ENCODE measurements at places on chromosomes 4 and X.

DNA sequence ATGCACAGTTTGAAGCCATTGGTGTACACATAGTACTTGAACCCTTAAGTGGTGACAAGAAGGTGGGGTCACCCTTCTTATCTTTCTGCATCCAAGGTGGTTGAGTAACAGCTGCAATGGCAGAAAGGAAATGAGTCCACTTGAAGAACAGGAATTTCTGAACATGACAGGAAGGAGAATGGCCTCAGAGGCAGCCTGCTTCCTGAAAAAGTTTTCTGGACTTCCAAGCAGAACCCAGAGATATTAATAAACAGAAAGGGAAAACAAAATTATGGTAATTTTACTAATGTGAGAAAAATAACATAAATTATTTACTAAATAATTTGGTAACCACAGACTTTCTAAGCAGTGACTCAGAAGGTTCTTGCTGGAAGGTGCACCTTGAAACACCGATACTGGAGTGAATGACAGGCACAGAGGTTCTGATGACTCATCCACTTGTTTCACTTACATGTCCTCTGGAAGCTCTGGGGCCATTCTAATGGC, 119.9 kb upstream of the HS3ST1 start:
- H3K27ac ChIP-seq, result no peak overlapping the region
- H3K4me3 ChIP-seq, result no peak overlapping the region
- H3K36me3 ChIP-seq, result peaks cover 2% of the 10 kb centered on the region
- no peak for DNase-seq
- H3K4me1 ChIP-seq, result peaks cover 6% of the 10 kb centered on the region
- H3K27me3 ChIP-seq, result no peaks in the 10 kb centered on the region

- H3K4me3 ChIP-seq, result no peak overlapping the region
- H3K36me3 ChIP-seq, result no peaks in the 10 kb centered on the region
- no peak overlapping the region for H3K27ac ChIP-seq
- H3K4me1 ChIP-seq, result peaks cover 49% of the 10 kb centered on the region
Observed at GRCh38 chrX:17075004-17075403, 128.5 kb downstream of the REPS2 start.

DNA sequence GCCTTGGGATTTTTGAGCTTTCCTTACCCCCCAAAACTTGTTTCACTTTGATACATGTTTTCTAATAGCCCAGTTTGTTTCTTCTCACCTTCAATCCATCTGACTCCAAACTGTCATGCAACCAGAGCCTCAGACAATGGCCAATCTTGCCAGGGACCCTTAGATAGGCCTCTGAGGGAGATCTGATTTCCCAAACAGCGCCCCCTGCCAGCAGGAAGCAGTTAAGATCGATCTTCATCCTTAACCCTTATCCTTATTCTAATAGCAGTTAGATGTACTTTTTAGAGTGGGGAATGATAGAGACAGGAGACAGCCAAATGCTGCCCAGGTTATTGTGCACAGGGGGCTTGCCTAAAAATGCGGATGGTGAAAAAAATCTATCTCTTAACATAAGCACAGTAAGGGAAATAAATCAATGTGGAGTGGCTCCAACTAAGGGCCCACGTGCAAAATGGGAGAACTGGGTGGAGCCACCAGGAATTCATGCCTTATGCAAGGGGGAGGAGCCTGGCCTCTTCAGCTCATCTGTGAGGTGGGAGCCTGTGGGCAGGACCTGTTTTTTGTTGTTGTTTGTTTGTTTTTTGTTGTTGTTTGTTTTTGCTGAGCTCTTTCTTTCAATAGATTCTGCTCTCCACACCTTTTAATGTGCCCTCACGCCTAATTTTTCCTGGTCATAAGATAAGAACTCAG, 833.6 kb upstream of the AGA start:
- no peaks in the 10 kb centered on the region for H3K27me3 ChIP-seq
- no peak overlapping the region for H3K4me3 ChIP-seq
- H3K4me1 ChIP-seq, result peaks cover 28% of the 10 kb centered on the region
- peaks cover 1% of the 10 kb centered on the region for H3K36me3 ChIP-seq
- no peak overlapping the region for H3K27ac ChIP-seq
- DNase-seq, result no peak

- DNase-seq, result no peak
- peaks cover 5% of the 10 kb centered on the region for H3K4me1 ChIP-seq
Observed at GRCh38 chr4:56326363-56326762, 60.9 kb downstream of the AASDH start.

DNA sequence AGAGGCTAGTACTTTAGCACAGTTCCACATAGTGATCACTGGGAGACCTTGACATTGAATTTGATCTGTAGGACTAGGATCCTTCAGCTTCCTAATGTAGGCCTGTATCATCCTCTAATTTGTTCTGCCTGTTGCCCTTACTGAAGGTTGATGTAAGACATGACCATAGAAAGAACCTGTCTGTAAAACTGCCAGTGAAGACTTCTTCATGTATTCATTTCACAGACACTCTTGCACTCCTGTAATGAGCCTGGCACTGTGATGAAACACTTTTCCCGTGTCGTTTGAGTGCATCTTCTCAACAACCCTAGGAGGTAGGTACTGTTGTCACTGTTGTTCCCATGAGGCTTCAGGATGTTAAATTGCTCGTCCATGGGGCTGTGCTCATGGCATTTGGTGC, 14.7 kb downstream of the RAB9A start:
- no peaks in the 10 kb centered on the region for H3K27me3 ChIP-seq
- DNase-seq, result no peak
- no peak overlapping the region for H3K27ac ChIP-seq
- peaks cover 6% of the 10 kb centered on the region for H3K36me3 ChIP-seq

DNA sequence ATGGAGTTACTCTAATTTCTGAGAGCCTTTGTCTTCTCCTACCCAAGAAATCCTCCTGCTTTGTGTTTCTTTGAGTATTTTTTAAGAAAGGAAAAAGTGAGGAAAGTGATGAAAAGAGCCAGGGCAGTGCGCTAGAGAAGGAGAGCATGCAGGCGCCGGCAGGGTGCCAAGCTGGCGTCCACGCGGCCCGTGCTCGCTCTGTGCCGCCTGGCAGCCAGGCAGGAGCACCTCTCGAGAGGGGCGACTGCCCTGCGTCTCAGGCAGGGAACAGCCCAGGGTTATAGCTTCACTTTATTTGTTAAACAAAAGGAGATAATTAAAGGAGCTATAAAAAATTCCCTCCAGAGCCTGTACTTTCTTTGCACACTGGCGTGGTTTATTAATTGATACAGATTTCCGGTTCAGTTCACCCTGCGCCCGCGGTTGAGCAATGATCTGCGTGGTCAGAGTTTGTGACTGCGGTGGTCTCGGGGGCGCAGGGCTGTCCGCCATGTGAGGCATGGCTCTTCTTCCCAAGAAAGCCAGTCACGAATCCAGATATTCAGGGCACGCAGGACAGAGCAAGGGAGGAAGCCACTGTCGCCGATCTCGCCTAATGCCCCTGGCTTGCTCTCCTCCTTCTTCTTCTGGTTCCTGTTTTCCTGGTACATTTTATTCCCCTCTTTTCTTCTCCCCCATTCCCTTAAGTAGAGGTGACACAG, 110.8 kb upstream of the PAQR3 start:
- DNase-seq, result no peak
- peaks cover 6% of the 10 kb centered on the region for H3K4me1 ChIP-seq
- peaks cover 7% of the 10 kb centered on the region for H3K27me3 ChIP-seq
- H3K36me3 ChIP-seq, result no peaks in the 10 kb centered on the region
- H3K27ac ChIP-seq, result no peak overlapping the region

DNA sequence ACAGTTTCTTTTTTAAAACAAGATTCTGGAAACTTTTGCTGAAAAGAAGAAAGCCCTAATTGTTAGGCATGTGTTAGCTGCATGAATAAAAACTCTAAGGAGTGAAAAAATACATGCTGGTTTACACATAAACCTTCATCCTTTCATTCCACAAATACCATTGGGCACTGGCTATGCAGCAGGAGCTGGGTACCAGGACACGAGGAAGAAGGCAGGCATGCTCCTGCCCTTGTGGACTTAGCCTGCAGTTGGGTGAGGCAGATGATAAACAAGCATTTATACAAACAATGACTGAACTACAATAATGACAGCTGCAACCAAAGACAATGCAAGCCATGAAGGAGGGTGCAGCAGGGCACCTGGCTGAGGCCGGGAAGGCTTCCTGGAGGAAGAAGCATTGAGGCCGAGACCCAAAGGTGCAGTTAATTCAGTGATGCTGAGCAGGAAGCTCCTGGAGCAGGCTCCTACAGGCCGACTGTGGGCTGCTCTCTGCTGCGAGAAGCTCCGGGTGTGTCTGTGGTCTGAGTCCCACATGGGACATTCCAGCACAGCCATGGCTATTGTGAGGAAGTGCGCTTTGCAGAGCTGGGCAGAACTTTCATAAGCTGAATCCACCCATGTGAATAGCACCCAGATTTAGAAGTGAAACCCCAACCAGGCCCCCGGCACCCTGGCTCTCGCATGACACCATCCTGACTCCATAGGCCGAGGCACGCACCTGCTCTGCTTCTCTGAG, 44.0 kb upstream of the MXD4 start:
- H3K27me3 ChIP-seq, result peaks cover 2% of the 10 kb centered on the region
- no peak overlapping the region for H3K4me3 ChIP-seq
- no peaks in the 10 kb centered on the region for H3K36me3 ChIP-seq
- no peaks in the 10 kb centered on the region for H3K4me1 ChIP-seq
- no peak overlapping the region for H3K27ac ChIP-seq

- H3K27me3 ChIP-seq, result no peaks in the 10 kb centered on the region
- no peak for DNase-seq
- no peak overlapping the region for H3K27ac ChIP-seq
- no peak overlapping the region for H3K4me3 ChIP-seq
- no peaks in the 10 kb centered on the region for H3K4me1 ChIP-seq
- H3K36me3 ChIP-seq, result no peaks in the 10 kb centered on the region
Observed at GRCh38 chr4:178448372-178449035, 1006.3 kb upstream of the AGA start.

GRCh38 chr4:11407551-11407950, 21.1 kb downstream of the HS3ST1 start:
- peaks cover 5% of the 10 kb centered on the region for H3K4me1 ChIP-seq
- H3K27me3 ChIP-seq, result no peaks in the 10 kb centered on the region
- no peak for DNase-seq
- no peaks in the 10 kb centered on the region for H3K36me3 ChIP-seq

- no peak for DNase-seq
- peaks cover 6% of the 10 kb centered on the region for H3K4me1 ChIP-seq
- H3K36me3 ChIP-seq, result no peaks in the 10 kb centered on the region
- no peaks in the 10 kb centered on the region for H3K27me3 ChIP-seq
Observed at GRCh38 chr4:118417325-118417724, 64.5 kb upstream of the PRSS12 start.

DNA sequence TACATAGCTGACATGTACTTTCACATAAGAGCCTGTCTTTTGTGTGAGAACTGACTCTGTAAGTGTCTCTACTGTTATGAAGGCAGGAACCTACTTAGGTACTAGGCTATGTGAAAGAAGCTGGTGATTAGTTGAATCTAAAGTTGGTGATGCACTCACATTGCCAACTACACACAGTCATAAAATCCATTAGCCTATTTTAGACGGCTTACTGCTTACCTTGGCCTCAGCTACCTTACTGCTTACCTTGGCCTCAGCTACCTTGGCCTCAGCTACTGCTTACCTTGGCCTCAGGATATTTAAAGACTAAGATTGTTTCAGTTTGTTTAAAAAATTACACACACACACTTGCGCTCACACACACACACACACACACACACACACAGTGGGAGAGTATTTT, 549.7 kb downstream of the IL1RAPL1 start:
- DNase-seq, result no peak
- H3K27me3 ChIP-seq, result no peaks in the 10 kb centered on the region
- no peak overlapping the region for H3K27ac ChIP-seq
- H3K36me3 ChIP-seq, result no peaks in the 10 kb centered on the region
- H3K4me3 ChIP-seq, result no peak overlapping the region
- no peaks in the 10 kb centered on the region for H3K4me1 ChIP-seq

- H3K4me1 ChIP-seq, result peaks cover 16% of the 10 kb centered on the region
- no peak overlapping the region for H3K27ac ChIP-seq
- H3K36me3 ChIP-seq, result no peaks in the 10 kb centered on the region
- DNase-seq, result no peak
- no peaks in the 10 kb centered on the region for H3K27me3 ChIP-seq
- H3K4me3 ChIP-seq, result no peak overlapping the region
Observed at GRCh38 chr4:152310257-152310656, 225.6 kb downstream of the FBXW7 start.

GRCh38 chr4:15996773-15997172, 33.8 kb upstream of the FGFBP2 start:
- peaks cover 2% of the 10 kb centered on the region for H3K4me1 ChIP-seq
- H3K27ac ChIP-seq, result no peak overlapping the region
- H3K27me3 ChIP-seq, result no peaks in the 10 kb centered on the region
- H3K36me3 ChIP-seq, result no peaks in the 10 kb centered on the region

DNA sequence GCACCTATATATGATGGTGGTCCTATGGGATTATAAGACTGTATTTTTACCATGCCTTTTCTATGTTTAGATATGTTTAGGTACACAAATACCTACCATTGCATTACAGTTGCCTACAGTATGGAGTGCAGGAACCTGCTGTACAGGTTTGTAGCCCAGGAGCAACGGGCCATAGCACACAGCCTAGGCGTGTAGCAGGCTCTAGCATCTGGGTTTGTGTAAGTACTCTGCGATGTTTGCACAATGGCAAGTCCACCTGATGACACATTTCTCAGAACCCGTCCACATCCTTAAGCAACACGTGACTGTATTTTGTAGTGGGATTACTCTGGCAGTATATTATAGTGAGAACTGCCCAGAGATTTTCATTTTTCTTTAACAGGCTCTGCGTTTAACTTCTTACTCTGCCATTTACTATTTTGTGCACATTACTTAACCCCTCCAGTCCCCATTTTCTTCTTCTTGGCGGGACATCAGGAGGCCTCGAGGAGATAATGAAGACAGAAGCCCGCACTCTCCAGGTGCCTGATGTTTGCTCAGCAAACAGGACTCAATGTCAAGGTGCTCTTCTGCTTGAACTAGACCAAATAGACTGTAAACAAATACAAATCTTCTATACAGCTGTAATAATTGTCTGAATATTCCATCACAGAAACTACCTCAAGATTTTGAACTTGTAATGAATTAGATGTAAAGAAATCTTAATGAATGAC, 102.0 kb upstream of the PDLIM3 start:
- no peak overlapping the region for H3K4me3 ChIP-seq
- H3K27me3 ChIP-seq, result no peaks in the 10 kb centered on the region
- peaks cover 13% of the 10 kb centered on the region for H3K4me1 ChIP-seq
- no peak for DNase-seq

DNA sequence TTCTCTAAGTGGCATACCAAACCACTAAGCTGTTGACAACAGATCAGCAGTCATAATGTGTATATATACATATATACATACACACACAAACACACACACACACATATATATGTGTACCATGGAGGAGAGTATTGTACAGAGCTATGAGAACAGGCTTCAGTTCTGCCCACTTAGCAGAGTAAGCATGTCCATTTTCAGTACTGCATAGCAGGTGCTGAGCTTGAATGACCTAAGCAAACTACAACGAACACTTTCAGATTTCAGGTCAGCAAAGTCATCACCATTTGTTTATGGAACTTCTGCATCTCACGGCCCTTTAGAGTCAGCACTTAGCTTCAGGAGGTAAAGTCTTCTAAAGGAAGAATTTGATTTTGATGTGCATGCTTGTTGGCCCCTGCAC, 735.8 kb upstream of the ATOH1 start:
- no peak overlapping the region for H3K27ac ChIP-seq
- peaks cover 30% of the 10 kb centered on the region for H3K4me1 ChIP-seq
- H3K36me3 ChIP-seq, result no peaks in the 10 kb centered on the region
